ENCODE measurements at places on chromosomes 3 and 15.

- DNase-seq, result peak; percentile 41
Measured at GRCh38 chr3:180036671-180037455, at the start of gene PEX5L. PEX5L (minus strand) TSS chr3:180036937; CDS start chr3:180036599, 338 bp downstream.

GRCh38 chr3:185976100-185976499 is 38.3 kb upstream of the TRA2B start:
- DNase-seq, result no peak

DNA sequence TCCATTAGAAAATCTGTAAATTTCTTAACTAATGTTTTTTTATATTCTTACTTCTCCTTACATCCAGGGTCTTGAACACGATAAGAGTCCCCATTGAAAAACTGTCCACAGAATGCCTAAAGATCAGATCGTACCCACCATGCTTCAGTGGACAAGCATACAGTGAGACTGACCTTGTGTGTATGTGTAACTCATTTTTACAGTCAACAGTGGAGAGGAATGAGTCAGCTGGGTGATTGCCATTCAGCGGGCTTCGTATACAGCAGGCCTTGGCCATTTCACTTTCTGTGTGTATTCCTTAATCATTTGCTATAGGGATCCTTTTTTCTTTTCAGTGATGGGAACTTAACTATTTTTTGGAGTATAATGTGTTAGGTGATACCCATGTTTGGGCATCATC is 10.6 kb downstream of the PARP14 start:
- DNase-seq, result peak; percentile 13

DNA sequence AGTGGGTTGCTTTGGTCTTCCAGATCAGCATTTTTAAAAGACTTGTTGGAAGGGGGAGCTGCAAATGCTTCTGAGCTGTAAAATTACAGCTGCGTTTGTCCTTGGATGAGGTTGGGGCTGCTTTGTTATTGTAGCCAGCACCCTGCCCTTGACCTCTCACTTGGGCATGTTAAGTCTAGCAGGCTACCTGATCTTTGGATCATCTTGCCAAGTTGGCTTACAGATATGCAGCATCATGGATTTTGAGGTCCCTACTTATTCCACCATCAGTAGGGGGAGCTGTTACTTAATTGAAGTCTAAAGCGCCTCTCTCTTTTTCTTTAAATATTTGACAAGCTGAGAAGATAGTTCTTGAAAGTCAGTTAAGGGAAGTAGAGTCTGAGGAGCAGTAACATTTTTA is 793.0 kb downstream of the MCTP2 start:
- DNase-seq, result peak; percentile 5

- no peak for DNase-seq
Measured at GRCh38 chr15:81792646-81793045, 253.2 kb downstream of the MEX3B start.

DNA sequence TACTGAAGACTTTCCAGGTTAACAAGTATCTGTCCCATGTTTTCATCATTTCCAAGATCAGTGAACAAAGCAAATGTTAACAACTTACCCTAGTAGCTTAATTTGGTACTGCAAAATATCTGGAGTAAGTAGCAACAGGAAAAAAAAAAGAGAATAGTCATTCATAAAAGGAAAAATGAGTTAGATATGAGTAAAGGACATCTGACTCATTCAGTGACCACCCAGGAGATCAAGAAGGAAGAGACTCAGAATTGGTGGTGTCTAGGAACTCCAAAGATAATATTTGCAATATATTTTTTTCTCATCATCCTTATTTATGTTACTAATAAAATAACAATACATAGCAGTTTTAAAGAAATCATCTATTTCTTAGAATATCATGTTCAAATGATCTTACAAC is 253.8 kb upstream of the COL8A1 start:
- DNase-seq, result no peak

DNA sequence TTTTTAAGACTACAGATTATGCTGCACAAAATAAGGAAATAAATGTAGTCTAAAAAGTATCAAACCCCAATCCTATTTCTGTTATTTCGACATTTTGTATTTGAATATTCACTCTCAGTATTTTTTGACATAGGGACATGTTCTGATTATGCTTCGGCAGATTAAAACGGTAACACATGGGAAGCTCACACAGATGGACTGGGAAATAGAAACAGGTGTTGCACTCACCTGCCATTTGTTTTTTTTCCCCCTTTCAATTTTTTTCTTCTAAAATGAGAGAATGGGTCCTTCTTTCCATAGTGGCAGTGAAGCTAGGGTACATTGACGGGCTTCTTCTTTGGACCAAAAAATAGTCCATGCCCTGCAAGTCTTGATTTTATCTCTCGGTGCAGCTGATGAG is 163.1 kb downstream of the MYRIP start:
- DNase-seq, result no peak

DNA sequence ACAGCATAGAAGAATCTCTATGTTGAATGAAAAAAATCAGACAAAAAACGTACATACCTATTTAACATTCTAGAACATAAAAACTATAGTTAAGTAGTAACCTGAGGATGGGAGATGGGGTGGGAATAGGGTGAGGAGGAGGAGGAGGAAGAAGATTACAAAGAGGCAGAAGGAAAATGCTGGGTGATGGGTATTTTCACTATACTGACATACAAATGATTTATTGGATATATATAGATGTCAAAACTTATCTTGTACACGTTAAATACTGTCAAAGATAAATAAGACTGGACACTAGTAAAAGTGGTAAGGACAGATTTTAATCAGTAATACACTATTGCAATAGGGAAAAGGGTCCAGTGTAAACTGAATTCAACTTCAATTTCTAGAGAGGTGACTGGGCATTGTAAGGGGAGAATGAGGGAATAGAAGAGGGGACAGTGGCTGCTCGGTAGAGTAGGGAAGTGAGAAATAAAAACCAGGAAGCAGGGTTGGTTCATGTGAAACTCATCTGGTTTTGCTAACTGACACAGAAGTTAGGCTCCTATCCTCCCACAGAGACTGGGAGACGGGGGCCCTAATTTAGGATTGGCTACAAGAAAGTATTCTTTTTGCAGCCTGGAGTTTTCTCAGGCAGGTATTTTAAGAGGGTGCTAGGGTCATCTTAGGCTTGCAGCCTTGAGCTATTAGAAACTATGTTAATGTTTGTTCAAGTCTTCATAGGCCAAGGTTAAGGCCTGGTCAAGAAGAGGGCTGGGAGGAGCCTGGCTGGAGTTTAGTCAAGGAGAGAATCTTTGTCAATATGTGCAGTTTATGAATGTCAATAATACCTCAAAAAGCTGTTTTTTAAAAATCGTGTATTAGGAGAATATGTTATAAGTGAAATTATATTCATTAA is 15.0 kb upstream of the C15orf61 start:
- no peak for DNase-seq

DNA sequence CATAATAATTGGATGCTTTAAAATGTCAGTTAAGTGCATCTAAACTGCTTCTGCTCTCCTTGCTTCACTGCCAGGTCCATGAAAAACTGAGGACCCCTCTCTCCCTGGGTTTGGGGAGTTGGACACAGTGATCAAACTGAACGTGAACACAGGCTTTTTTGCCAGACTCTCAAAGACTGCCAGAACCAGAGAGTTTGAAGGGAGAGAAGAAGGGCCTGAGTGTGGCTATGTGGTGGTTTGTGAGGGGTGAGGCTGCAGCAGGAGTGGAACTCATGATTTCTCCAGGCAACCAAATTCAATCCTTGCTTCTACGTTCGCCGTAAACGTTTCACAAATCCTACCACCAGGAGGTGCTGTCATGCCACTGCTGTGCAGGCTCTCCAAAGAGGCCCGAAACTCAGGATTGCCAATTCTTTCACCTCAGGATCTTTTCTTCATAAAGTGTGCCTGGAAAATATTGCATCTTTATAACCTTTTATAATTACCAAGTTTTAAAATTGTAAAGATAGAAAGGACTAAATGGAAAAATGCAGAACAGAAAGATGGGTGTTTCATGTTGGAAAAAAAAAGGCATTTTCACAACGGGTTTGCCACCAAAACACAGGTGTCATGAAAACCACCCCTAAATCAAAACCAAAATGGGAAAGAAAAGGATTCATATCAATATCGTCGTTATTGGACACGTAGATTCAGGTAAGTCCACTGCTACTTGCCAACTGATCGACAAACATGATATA is 19.7 kb downstream of the TM4SF4 start:
- no peak for DNase-seq

GRCh38 chr3:32132121-32132520 is 25.7 kb downstream of the GPD1L start:
- DNase-seq, result no peak

- DNase-seq, result no peak
Measured at GRCh38 chr3:33428734-33429133, 11.5 kb downstream of the UBP1 start.

- DNase-seq, result no peak
Measured at GRCh38 chr3:164340273-164340672, 738.0 kb downstream of the SI start.

DNA sequence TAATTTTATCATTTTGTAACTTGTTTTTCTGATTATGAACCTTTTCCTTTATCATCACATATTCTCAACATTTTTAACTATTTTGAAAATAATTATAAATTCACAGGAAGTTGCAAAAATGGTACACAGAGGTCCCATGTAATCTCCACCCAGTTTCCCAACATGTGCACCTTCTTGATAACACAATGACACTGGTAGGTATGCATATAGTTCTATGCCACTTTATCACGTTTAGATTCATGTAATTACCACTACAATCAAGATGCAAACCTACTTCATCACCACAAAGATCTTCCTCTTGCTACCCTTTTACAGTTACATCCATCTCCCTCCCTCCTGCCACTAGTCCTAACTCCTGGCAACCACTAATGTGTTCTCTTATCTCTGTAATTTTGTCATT is 413.9 kb downstream of the SHQ1 start:
- no peak for DNase-seq

DNA sequence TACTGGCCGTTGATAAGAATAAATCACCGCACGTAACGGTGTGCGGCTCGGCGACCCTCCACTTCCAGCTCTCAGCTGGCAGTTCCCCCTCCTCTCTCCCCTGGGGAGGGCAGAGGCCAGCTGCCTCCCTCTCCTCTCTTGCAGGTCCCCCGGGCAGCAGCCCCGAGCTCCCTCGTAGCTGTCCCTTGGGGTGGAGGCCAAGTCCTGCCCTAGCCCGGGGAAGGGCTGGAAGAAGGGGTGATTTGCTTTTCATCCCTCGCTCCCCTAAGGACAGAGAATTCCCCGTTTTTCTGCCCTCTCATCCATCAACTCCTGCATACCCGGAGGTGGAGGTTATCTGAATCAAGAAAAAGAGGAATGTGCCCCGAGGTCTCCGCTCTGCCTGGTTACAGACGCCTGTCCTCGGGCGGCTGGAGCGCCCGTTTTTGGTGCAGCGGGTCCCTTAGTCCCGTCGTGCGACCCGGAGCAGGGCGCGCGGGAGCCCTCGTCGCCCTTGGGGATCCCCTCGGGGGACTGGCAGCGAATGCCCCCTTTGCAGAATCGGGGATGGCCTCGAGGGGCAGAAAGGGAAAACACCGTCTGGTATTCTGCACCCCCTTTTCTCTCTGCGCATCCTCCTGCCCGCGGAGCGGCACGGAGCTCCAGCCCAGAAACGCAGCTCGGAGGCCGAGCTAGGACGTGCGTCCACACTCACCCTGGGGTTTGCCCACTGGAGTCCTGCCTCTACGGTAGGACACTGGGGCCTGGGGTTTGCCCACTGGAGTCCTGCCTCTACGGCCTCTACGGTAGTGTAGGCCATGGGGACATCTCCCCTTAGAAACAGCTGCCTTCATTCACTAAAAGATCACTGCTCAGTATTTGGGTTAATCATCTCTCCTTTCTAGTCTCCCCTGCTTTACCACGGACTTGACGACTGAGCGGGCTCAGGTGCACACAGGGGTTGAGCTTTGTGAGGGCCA is 2.2 kb downstream of the PTPRG start:
- no peak for DNase-seq

GRCh38 chr15:95880031-95880570 is 450.4 kb upstream of the NR2F2 start:
- no peak for DNase-seq

DNA sequence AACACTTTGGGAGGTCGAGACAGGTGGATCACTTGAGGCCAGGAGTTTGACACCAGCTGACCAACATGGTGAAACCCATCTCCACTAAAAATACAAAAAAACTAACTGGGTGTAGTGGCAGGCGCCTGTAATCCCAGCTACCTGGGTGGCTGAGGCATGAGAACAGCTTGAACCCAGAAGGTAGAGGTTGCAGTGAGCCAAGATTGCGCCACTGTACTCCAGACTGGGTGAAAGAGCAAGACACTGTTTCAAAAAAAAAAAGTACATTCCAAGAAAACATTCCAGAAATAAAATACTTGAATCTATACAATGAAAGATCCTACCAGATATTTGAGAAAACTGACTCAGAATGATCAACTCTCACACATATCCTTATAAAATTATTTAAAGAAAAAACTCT is 30.4 kb downstream of the TFDP2 start:
- DNase-seq, result no peak
